ENCODE measurements at places on chromosomes 3 and 15.
A peak's percentile ranks its signal among the peaks of the same experiment; 100 is the strongest.

DNA sequence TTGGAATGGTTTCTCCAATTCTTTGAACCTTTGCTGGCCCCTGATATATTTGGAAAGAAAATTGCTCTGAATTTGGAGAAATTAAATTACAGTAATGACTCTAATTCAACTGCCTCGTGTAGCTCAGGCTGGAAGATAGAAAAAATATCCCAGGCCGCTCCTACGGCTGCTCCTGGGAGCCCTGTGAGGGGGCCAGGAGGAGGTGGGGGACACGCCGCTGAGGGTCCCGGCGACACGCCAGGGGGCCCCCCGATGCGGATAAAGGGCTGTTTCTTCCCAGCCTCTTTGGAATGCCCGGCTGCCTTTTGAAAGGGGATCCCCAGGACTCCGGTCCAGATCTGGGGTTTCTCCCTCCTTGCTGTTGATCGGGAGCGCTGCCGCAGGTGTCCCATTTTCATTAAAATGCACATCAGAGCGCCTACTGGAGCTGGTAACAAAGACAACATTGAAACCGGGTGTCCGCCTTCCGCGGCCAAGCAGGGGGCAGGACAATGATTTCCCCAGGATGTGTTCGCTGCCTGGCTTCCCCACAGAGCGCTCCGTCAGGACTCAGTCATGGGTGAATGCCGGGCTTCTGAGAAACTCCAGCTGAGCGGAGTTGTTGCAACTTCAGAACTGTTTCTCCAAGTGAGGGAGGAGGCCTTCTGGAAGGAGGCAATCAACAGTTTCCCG is 200.1 kb upstream of the KBTBD8 start:
- DNase-seq = peak; percentile 67

GRCh38 chr15:75640483-75641178 is 607 bp upstream of the IMP3 start:
- DNase-seq = peak; percentile 39

DNA sequence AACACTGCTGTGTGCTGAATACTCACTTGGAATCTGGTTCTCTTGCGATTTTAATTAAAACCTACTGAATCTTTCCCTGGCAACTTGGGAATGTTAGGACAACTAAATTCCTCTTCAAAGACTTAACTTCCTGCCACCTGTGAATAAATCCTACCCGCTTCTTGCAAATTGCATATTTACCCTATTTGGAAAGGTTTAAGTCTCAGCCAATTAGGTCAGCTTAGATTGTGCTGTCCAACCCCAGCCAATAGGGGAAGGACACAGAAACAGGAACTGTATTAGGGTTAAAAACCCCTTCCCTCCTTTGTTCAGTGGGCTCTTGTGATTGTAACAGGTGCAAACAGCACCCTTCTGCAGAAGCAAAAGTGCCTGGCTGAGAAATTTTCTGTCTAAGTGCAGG is 38.6 kb upstream of the FSTL1 start:
- DNase-seq = no peak

DNA sequence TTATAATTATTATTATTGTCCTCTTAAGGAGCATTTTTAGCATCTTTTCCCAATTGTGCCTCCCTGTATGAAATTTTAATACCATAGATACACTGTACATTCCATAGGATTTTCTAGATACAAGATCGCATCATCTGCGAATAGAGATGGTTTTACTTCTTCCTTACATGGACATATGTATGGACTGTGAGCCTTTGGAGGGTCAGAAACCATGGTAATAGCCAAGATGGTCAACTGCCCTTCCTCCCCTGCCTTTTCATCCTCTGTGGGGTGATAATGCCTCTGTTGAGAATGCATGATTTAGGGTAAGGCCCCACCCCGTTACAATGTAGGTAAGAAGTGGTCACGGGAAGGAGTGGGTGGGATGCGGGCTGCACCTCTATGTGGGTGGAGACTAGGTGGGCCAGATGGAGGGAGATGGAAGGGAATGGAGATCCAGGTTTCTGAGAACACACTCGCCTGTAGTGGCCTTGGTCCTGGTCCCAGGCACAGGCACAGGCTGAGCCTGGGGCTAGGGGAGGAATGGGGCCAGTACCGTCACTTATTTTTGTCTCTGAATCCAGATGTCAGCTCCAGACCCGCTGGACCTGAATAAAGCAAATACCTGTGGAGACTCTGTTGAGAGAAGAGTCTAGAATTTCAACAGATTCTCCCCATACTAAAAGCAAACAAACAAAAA is 31.7 kb downstream of the GOLGA6A start:
- DNase-seq = no peak

DNA sequence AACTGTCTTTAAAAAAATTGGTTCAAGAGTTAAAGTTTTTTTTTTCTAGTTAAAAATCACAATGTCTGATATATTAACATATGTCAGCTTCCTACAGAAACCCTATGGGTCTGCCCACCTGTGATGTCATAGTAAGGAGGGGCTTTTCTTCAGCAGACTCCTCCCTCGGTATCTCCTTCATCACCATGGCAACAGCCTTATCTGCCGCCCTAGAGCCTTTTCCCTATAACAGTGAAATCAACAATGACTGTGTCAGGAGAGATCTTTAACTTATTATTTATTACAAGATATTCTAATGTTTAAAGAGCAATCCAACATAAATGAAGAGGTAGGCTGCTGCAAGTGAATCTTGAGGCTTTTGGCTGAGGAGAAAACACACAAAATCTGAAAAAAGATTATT is 138.7 kb downstream of the PEX5L start:
- no peak for DNase-seq

DNA sequence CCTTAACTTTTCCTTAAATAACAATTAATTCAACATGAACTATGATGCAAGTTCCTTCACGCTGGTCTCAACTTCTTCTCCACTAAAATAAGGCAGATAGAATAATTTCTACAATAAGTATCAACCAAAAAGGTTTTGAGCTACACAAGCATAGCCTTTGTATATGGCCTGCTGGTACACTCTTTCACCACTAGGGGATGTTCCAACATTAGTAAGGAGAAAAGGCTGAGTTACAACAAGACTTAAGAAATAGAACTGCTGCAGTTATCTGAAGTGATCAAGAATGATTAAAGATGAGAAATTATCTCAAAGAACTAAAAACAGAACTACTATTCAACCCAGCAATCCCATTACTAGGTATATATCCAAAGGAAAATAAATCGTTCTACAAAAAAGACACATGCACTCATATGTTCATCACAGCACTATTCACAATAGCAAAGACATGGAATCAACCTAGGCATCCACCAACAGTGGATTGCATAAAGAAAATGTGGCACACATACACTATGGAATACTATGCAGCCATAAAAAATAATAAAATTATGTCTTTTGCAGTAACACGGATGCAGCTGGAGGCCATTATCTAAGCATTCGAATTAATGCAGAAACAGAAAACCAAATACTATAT is 14.4 kb downstream of the ATP13A3 start:
- peak; percentile 62 for DNase-seq

DNA sequence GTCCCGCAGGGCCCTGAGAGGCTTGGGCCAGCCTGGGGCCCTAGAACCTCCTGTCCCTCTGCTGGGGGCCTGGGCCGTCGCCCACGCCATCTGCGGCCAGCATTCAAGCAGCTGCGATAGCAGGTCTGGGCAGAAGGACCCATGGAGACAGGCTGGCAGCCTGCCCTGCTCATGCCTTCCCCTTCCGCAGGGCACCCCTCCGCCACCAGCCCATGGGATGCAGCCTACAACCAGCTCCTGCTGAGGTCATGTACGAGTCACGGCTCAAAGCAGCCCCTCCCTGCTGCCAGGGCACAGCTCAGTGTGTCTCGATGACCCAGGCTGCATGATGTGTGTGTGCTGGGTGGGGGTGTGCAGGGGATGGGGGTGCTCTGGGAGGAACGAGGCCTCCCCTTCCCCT is 27.8 kb downstream of the DUSP7 start:
- peak; percentile 79 for DNase-seq

DNA sequence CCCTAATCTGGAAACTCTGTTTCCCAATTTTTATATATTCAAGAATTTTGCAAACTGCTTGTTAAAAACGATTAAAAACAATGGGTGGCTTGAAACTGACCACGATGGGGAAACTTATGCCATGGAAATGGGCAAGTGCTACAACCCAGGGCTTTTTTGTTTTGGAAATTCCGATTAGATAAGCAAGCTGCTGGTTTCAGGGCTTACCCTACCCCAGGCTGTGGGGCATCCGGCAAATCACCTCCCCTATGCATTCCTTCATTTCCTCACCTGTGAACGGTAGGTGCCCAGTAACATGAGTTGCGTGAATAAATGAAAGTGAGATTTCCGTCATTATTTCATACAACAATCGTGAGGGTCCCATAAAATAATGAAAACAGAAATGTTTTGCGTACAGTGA is 34.3 kb downstream of the ST6GAL1 start:
- no peak for DNase-seq

- no peak for DNase-seq
These were observed 158.3 kb downstream of the SV2B start for GRCh38 chr15:91258415-91258759.

Data from midbrain (tissue), 1 donor.